ENCODE measurements at places on chromosomes 12 and 14.

GRCh38 chr12:71162832-71163763 is 5.3 kb upstream of the TSPAN8 start:
- DNase-seq: no peak

DNA sequence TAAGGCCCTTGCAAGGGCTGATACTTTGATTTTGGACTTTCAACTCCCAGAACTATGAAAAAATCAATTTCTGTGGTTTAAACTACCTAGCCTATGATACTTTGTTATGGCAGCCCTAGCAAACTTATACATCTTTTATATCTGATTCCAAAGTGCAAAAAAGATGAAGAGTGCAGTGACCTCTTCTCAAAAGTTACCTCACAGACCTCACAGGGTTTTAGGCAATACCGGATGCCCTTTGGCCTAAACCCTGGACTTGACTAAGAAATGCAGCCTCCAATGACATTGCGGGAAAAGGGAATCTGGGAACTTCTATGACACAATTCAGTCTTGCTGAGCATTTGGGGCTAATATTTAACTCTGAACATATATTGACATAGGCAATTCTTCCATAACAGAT is 63.3 kb downstream of the IGF1 start:
- DNase-seq: no peak

DNA sequence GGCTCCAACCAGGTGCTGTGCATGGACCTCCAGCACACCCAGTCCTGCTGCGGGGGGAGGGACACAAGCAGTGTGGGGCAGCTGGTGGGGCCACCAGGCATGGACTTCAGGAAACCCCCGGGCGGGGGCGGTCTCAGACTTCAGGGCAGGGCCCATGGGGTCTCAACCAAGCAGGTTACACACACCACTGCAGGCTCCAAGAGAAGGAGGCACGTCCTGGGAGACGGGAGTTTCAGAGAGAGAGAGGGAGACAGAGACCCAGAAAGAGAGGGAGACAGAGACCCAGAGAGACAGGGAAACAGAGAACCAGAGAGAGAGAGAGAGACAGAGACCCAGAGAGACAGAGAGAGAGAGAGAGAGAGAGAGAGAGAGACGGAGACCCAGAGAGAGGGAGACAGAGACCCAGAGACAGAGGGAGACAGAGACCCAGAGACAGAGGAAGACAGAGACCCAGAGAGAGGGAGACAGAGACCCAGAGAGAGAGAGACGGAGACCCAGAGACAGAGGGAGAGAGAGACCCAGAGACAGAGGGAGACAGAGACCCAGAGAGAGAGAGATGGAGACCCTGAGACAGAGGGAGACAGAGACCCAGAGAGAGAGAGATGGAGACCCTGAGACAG is 128.9 kb downstream of the NCOR2 start:
- no peak for DNase-seq

- DNase-seq: no peak
Observed at GRCh38 chr12:67810166-67810565, 161.6 kb downstream of the DYRK2 start.

DNA sequence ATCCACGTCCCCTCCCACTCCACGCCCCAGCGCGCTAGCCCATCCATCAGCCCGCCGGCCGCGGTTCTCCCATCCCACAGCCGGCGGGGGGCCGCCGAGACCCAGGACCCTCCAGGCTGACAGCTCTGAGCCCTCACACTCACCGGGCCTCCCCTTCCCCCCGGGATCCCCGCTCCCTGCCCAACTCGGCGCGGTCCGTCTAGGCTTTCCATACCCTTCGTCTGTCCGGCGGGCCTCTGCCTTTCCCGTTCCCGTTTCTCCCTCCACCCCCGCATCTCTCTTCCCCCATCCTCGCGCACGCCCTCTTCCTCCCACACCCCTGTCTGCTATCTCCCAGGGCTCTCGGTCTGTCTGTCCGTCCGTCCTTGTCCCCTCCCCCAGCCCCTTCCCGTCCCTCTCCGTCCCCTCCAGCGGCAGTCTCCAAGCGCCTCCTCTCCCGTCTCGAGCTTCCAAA is 726 bp downstream of the ZFHX2 start:
- no peak for DNase-seq

DNA sequence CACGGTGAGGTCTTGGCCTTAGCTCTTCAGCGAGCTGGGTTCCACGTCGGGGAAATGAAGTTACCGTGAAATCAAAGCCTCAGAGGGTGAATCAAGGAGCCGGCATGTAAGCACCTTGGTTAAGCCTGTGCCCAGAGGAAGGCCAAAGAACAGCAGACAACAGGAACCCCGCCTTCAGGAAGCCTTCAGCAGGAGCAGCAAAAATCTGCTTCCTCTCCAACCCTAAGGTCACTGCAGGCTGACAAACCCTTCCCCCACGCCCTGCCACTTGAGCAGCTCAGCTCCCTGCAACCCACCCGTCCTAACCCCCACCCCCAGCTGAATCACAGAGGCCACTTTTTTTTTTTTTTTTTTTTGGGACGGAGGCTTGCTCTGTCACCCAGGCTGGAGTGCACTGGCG is 72.9 kb upstream of the LTA4H start:
- DNase-seq: peak; percentile 21

DNA sequence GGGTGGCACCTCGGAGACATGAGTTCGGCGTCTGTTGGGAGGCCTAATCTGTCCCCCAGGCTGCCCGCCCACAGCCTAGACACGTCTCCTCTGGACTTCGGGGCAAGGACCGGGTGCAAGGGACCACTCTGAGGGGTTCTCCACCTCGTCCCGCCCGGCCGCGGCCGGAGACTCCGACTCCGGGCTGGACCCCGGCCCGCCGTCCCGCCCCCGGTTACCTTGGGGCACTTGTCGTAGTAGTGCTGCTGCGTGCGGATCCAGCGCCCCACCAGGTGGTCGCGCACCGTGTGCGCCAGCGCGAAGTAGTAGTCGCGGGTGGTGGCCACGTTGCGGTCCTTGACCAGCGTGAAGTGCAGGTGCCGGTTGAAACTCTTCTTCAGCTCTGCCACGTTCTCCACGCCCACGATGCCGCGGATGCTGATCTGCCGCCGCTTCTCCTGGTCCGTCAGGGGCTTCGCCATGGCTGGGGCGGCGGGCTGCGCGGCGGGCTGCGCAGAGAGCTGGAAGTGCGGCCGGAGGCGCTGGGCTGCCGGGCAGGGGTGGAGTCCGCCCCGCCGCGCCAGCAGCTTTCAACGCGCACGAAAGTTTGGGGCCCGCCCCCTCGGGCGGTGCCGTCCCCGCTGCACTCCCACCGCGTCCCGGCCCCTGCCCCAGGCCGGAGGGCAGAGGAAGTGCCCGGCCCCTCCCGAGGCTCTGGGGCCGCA is at the start of gene PYGL:
Gene PYGL, minus strand, starts transcription at position 541 of the 704 bp plus-strand sequence. Its CDS starts 80 bp downstream, at position 461.
- DNase-seq: peak; percentile 33

DNA sequence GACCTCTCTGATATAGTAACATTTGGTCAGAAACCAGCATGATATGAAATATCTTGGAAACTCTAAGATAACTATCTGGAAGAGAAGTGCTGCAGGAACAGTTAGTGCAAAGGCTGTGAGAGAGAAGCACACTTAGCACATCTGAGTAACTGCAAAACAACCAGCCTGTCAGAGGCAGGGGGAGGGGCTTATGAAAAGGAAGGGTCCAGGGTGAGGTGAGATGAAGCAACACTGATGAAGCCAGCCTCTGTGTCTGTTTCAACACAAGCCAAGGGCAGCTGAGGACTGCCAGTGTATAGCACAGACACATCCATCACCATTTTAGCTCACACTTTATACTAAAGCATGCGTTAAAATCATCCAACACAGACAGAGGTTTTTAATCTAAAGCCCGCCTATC is 37.4 kb upstream of the OVCH1 start:
- no peak for DNase-seq

DNA sequence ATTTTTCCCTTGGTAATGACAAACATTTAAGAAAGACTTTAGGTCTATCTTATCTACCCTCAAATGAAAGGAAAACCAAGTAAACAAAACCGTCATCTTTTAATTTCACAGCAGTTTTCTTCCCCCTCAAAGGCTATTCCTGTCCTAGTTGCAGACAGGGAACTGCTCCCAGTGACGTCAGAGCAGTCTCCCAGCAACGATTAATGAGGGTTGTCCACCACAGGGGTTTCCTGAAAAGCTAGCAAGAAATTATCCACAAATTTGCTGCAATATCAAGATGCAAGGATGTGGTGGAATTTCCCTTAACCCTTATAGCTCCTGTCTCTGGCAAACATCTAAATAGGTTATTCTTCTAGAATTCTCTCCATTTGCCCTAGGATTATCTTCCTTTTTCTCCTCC is 89.1 kb upstream of the STAC3 start:
- no peak for DNase-seq

DNA sequence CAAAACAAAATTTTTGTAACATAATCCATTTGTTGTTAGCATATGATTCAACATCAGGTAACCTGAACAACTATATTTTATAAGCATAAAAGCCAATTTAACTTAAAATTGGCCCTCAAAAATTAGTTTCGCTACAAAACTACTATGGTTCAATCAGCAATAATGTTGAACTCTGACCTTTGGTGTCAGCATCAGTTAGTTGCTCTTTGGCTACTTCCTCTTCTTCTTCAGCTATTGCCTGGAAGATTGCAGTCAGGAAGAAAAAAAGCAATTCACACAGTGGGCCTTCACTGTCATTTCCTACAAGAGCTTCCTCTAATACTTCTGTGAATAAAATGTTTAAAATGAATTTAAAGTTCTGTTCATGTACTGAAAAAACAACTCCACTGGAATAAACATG is 78.2 kb upstream of the CFL2 start:
- DNase-seq: no peak

DNA sequence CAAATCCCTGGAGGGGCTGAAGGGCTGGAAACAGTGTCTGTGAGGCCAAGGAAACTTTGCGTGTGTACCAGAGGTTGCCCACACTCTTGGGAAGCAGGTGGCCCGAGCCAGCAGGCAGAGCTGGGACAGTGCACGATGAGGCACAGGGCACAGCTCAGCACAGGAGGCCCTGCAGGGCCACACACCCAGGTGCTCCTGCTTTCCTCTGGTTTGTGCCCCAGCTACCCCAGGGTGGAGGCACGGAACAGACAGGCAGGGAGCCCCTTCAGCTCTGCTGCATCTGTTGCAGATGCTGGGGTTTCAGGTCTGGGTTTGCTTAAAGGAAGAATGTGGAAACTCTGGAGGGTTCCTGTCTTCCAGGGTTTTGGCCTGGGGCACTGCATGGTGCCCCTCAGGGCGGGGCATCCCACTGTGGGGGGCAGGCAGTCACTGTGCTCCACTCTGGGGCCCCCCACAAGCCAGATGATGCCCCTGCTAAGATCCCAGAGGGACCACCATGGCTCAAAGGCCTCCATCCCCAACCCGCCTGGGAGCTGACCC is 8.6 kb downstream of the TMEM179 start:
- no peak for DNase-seq

DNA sequence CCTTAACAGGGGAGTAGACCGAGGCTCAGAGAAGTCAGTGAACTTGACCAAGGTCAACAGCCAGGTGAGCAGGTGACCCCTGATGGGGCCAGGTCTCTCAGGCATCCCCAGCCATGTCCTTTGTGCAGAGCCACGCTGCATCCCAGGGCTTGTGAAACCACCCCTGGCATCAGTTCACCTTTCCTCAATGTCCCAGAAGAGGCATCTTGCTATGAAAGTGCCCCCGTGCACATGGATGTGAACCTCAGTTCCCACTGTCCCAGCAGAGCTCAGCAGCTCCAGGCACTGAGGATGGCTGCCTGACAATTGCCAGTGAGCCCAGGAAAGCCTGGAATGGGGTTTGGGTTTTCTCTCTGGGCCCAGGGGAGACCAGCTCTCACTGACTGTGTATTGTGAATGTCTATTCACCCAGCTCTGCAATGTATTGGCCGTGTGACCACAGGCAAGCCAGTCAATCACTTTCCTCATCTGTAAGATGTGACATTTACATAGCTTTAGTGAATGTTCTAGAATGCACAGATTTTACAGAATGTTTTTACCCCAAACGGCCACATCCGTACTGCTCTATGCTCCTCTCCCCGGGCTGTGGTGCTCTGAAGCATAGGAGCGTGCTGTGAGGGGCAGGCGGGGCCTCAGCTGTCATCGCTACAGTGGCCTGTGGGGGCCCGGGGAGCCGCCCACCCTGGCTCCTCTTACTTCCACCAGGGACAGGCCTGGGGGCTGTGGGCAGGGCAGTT is 4.9 kb downstream of the CACNA2D4 start:
- DNase-seq: no peak

DNA sequence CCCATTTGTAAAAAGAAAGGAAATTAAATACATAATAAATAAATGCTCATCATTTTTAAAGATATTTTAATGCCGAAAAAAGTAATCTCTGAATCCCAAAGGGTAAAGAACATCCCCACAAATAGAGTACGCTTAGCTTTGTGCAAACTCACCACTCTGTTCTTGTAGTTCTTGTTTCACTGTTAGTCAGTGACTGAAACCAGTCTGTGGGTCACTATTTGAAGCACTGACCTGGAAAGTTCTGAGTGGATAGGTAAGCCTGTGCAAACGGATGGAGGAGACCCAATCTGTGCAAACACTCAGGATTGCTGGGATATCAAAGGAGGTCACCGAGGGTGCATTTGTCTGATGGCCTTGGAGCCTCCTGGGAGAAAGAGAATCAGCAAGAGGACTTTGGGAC is 68.1 kb upstream of the TSPAN11 start:
- no peak for DNase-seq

DNA sequence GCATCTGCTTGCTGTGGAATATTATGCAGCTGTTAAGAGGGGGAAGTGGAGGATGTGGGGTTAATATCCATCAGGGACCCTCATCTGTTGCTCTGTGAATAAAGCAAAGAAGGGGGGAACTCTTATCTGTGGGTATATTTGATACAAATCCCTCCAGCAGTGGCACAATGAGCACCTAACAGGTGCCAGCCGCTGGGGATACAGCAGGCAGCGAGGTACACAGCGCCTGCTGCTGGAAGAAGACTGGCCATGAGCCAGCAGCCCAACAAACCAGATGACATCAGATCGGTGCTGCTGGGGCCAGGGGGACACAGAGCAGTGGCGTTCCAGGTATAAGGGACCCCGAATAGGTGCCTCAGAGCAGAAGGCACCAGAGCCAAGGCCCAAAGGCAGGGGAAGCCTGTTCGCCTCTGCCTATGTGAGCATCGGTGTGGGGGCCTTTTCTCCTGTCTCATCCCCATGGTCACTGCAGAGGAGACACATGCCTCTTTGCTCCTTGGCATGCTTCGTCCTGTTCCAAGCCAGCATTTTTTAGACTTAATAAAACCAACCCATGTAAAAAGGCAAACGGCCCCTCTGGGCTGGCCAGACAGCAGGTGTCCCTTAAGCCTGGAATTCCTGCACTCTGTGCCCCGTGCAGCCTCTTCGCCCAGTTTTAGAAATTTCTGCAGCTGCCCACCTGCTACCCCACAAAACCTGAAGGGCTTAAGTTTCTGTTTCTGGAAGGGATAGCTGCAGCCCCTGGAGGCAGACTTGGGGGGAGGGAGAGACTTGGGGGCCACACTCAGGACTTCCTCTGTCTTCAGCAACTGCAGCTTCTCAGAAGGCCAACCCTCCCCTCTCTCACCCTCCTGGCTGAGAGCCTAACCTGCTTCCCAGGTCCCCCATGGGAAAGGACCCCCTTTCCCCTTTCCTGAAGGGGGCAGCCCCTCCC is 1.6 kb upstream of the CKB start:
- DNase-seq: no peak

GRCh38 chr12:76762601-76762980 is 1.3 kb upstream of the ZDHHC17 start:
- no peak for DNase-seq

Measured in activated naive CD4-positive, alpha-beta T cell treated with anti-CD3 and anti-CD28 coated beads, Interleukin-2, amount 50 U/mL, for 16 hours (primary cell).